Daoy (cell line): ENCODE measurements at places on chromosomes 2 and 18. TPM values are rescaled to one million over a fixed set of nuclear protein-coding genes. Genes with fewer than 3 reads are reported as not detected.

DNA sequence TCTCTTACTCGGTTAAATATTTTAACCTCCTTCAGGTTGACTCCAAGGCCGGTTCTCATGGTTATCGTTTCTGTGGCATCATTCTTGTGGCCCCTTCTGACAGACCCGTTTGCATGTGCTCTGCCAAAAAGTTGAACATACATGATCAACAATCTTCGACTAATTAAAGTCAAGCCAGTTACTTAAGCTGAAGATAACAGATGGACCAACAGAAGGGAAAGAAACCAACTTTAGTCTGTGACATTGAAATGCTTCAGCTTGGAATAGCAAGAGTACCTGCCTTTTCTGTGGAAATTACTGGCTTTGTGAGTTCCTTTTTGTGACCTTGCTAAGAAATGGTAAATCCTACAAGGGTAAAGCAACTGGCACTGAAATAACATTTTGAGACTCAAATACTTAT is 1429.1 kb downstream of the LRP1B start:
- no peak for DNase-seq

Gene CHST9
- total RNA-seq = 0.06 and 0.09 TPM in 2 replicates

DNA sequence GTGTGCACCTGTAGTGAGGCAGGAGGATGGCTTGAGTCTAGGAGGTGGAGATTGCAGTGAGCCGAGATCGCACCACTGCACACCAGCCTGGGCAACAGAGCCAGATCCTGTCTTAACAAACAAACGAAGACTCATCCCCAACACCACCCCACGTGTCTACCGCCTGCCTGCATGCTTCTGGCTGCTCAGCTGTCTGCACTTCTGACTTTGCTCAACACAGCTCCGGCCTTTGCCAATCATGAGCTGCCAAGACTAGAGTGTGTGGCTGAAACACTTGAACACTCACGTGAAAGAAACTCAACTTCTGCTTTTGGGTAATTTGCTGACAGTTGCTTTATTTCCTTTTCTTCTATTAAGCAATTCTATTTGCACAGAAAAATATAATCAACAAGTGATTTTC is 32.1 kb upstream of the SP3 start:
- DNase-seq = no peak

GRCh38 chr2:26687801-26688200 is 4.7 kb upstream of the KCNK3 start:
- DNase-seq = no peak
